ENCODE measurements at places on chromosomes 7 and 10.

DNA sequence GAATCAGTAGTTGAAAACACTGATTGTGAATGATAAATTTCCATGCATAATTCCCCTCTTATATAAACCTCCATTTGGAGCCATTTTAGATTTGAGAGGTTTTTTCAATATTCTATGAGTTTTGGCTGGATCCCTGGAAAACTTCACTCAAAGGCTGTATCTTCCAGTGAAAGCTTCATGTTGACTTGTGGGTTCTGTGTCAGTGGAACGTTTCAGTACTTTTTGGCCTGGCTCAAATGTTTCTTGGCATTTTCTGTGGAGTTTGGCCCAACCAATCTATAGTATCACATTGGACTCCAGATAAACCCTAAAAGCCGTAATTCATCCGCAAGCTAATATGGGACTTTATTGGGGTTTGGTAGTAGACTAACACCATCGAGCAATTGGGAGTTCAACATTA, 172.6 kb upstream of the PRPS1L1 start:
- no peak for DNase-seq

DNA sequence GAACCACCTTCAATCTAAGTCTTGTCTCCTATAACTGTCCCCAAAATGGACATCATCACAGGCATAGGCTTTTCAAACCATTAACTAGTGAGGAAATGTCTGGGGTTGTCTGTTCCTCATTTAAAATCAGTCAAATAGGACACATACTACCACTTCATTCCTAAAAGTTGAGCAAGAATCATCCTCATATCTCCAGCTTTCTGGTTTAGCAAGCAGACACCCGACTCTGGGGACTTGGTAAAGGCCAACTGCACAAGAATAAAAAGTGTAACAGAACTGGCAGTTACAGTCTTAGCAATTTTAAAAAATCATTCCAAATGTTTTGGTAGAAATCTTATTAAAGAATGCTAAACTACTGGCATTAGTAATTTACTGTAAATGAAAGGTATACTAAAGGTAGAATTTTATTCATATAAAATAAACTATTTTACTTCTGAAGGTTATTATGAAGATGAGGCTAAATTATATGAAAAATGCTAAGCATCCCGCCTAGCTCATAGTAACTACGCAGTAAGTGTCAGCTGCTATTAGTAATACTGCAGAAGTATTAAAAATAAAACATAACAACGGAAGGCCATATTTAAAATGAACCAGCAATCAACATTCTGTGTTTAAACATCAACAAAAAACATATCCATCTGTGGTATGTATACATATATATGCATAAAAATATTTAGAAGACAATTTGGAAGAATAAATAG, 60.8 kb downstream of the ZNF438 start:
- no peak for DNase-seq

DNA sequence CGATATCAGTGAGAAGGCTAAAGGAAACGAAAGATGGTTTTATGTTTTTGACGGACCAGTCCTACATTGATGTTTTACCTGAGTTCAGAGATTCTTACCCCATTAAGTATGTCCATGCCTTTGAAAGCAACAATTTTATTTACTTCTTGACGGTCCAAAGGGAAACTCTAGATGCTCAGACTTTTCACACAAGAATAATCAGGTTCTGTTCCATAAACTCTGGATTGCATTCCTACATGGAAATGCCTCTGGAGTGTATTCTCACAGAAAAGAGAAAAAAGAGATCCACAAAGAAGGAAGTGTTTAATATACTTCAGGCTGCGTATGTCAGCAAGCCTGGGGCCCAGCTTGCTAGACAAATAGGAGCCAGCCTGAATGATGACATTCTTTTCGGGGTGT, 27.7 kb downstream of the MET start:
- no peak for DNase-seq

GRCh38 chr7:18866359-18867036, 250.9 kb downstream of the TWIST1 start:
- DNase-seq = no peak

DNA sequence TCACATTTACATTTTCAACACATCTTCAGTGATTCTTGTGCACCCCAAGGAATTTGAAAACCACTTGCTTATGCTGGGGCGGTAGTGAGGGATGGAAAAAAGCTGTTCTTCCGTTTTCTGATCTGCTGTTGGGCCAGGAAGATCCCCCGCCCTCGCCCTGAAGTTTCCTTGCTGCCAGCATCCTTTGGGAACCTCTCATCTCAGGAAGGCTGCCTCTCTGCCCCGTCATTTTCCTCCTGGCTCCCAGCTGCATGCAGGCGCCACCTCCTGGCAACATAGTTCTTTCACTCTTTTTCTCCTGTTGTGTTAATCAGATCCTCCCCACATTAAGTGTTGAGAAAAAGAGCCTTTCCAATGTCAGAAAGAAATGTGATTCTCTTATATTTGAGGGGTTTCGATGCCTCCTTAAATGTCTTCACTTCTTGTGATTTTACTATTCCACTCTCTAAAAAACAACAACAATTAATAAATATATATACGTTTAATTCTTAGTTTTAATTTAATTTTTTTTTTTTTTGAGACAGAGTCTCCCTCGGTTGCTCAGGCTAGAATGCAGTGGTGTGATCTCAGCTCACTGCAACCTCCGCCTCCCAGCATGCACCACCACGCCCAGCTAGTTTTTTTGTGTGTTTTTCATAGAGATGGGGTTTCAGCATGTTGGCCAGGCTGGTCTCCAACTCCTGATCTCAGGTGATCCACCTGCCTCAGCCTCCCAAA, 122.9 kb downstream of the RALA start:
- DNase-seq = peak; percentile 40

DNA sequence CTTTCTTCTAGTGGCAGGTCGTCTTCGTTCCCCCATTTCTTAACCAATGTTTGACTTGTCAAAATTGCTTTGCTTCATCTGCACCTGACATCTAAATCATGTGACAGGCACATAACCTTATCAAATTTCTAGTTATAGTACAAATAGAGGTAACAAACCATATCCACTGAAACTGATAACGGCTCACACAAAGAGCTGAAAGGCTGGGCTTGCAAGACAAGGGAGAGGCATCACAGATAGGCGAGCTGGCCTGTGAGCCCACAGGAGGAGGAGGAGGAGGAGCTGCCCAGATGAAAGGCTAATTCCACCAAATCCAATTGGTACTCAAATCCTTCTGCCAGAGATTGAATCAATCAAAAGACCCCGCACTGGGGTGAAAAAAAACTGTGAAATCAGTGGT, 80.2 kb upstream of the NEBL start:
- no peak for DNase-seq

- DNase-seq = no peak
Measured at GRCh38 chr10:79483299-79483698, 29.0 kb upstream of the EIF5AL1 start.

DNA sequence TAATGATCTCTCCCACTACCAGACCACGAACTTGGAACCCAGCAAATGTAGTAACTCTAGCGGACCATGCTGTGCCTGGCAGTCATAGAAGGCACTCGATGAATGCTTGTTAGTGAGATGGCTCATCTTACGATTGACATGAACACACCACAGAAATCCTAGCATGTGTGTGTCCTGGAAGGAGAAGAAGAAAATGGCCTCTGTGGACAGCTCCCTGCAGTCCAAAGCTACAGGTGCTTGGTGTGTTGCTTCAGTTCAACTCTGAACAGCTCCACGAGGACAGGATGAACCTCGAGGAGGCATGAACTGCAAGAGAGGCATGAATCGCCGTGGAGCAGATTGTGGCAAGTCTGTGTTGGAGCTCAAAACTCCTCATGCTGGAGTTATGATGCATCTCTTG, 93.5 kb downstream of the KLF6 start:
- no peak for DNase-seq

DNA sequence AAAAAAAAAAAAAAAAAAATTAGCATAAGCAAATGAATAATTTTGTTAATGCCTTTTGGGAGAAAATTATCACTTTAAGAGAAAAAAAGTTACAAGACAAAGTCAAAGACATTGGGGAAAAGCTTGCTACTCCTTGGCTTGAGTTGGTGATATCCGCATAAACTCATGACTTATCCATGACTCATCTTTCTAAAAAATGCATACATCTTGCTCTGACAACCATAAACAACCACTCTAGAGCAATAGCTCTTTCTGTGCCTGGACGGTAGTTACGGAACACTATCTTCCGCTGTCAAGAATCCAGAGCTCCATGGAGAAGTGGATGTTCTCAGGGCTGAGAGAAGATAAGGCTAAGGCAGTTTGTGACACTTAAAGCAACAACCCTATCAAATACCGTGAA, 281.1 kb upstream of the PFKP start:
- DNase-seq = no peak

DNA sequence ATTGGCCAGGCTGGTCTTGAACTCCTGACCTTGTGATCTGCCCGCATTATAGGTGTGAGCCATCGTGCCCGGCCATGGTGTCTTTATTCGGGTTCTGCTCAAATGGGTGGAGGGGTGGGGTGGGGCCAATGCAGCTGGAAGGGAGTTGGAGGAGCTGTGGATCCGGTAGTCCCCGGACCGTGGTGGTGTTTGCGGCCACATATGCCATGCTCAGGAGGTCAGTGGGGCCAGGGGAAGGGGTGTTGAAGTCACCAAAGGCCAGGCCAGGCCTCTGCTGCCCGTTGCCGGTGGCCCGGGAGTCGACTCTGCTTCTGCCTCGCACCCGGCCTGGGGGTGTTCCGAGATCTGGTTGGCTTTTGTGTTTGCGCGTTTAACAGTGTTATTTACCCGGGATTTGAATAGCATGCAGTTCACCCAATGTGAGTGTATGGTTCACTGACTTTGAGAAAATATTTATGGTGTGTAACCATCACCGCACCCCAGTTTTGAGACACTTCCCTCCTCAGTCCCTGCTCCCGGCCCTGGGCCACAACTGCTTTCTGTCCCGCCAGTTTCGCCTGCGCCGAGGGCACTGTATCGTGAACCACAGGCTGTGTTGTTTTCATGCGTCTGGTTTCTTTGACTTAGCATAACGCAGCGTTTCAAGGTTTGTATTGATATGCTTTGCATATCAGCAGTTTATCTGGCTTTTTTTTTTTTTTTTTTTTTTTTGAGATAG, 10.7 kb downstream of the INPP5A start:
- DNase-seq = no peak

DNA sequence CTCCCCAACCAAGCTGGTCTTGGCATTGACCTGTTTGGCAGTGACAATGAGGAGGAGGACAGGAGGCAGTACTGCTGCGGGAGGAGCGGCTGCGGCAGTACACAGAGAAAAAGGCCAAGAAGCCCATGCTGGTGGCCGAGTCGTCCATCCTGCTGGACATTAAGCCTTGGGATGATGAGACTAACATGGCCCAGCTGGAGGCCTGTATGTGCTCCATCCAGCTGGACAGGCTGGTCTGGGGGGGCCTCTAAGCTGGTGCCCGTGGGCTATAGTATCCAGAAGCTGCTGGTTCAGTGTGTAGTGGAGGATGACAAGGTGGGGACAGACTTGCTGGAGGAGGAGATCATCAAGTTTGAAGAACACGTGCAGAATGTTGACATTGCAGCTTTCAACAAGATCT, 39.1 kb upstream of the ZNF273 start:
- DNase-seq = no peak
